GM04503 (cell line): ENCODE measurements at places on chromosomes 4 and X.

- DNase-seq: no peak
Measured at GRCh38 chrX:100048156-100048555, 361.9 kb downstream of the PCDH19 start.

- no peak for DNase-seq
Measured at GRCh38 chrX:10360116-10360515, 203.3 kb downstream of the CLCN4 start.

GRCh38 chrX:25650216-25650820 lies 487.8 kb upstream of the MAGEB18 start:
- DNase-seq: no peak

- no peak for DNase-seq
Measured at GRCh38 chrX:99719140-99719539, 690.9 kb downstream of the PCDH19 start.

GRCh38 chr4:7980036-7980435 lies 40.4 kb upstream of the AFAP1 start:
- DNase-seq: no peak

DNA sequence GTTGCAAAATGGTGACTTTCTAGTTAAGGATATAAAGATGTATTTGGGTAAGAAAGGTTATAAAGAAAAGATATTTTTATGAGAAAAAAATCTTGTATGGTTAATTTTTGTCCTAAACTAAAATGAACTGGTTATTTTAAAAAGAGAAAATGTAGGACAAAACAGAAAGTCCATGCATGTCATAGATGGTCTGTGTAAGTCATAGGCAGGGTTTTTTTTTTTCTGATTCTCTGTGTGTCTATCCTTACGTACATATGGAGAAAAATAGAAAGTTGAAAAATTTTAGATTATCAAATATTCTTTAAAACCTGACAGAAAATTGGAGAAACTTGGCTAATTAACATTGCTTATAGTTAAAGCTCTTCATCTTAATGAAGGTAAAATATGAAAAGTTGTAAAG lies 493.4 kb downstream of the IQCM start:
- DNase-seq: no peak

DNA sequence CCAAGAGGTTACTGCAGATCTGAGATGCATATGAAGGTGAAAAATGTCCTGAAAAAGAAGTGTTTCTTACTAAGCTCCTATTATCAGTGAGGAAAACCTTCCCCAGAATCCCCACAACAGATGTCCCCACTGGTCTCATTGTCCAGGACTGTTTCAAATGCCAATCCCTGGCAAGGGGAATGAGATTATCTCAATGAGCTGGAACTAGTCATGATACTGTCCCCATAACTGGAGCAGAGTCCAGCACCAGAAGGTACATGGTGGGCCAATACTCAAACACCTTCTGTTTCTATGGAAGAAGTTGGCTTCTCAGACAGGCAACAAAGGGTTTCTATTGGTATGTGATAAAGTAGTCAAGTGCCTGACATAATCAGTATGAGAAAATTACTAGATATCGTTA lies 221.1 kb upstream of the TLL1 start:
- no peak for DNase-seq

DNA sequence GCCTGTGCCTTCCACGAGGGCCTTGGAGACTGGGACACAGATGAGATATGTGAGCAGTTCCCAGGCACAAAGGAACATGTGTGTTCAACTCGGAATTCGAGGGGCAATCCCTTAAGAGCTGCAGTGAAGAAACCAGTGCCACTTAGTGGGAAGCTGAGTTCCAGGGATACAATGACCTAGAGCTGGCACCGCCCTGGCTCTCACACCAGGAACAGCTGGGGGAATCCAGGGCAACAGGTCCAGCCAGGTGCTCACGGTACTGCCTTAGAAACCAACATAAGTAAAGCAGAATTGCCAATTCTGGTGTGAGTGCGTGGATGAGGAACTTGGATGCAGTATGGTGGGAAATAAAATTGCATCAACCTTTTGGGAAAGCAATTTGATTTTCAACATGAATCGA lies 122.9 kb downstream of the AFAP1 start:
- no peak for DNase-seq

DNA sequence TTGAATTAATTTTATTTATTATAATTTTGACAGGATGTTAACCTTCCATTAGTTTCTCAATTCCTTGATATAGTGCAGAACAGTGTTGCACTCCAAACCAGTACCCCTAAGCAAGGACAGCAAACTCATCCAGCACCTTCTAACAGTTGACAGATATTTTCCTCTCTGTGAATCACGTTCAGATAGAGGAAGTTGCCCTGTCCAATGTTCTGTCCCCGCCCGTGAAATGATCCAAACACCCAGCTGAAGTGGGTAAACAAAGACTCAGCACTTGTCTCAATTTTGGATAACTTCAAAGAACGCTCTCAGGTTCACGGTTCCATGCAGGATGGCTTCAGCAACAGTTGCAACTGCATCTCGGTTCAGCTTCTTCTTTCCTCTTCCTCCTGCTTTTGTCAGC lies 1240.0 kb upstream of the ADGRL3 start:
- no peak for DNase-seq

DNA sequence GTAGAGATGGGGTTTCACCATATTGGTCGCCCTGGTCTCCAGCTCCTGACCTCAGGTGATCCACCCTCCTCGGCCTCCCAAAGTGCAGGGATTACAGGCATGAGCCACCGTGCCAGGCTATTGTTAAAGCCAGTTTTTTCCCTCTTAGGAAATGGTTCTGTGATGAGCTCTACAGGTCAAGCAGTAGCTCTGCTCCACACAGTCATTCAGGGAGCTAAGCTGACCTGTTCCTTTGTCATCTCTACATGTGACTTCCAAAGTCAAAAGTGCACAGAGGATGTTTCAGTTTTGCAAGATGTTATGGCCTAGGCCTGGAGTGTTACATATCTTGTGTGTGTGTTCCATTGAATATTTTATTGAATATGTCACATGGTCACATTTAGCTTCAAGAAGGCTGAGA lies 11.4 kb downstream of the MCUB start:
- DNase-seq: no peak

GRCh38 chr4:100042235-100042634 lies 92.2 kb upstream of the H2AZ1 start:
- no peak for DNase-seq

DNA sequence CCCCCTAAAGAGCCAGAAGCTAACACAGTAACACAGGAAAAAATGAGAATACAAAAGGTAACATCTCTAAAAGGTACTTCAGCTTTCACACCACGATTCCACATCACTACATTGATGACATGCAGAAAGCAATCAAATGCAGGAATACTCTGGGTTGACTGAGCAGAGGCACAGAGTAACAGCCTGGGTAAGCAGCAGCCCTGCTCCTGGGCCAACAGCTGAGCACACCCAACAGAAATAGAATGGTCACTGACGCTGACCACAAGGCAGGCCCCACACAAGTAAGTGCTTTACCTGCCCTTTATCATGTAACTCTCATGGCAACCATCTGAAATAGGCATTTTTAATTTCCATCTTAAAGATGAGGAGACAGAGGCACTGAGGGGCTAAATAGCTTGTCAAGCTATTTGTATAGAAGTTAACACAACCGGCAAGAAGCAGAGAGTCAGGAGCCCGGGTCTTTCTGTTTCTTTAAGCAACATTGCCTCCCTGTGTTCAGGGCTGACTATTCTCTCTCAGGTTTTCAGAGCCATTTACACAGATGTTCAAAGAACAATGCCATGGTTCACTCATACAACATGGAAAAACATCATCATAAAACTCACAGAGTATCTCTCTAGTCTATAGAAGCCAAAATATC lies 168.9 kb downstream of the ZNF674 start:
- peak; percentile 27 for DNase-seq

GRCh38 chr4:53981066-53981465 lies 83.3 kb downstream of the CHIC2 start:
- DNase-seq: no peak

- DNase-seq: no peak
Measured at GRCh38 chr4:164483711-164484110, 270.2 kb upstream of the SMIM31 start.

GRCh38 chrX:48021026-48021900 lies 14.5 kb downstream of the SPACA5 start:
- DNase-seq: peak; percentile 49

GRCh38 chr4:161419822-161420221 lies 744.0 kb downstream of the FSTL5 start:
- no peak for DNase-seq

DNA sequence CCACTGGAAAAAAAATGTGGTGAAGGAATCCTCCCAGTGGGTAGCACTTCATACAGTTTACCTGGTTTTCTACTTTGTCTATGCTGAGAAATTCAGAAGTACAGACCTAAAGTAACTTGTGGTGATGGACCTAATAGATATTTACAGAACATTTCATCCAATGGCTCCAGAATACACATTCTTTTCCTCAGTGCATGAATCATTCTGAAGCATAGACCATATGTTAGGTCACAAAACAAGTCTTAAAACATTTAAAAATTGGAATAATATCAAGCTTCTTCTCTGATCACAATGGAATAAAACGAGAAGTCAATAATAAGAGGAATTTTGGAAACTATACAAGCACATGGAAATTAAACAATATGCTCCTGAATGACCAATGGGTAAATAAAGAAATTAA lies 450.1 kb upstream of the INTU start:
- DNase-seq: no peak
